Small intestine (tissue), 16 donors: ENCODE measurements at places on chromosomes 1 and 21. TPM values are rescaled to one million over a fixed set of nuclear protein-coding genes. Genes with fewer than 3 reads are reported as not detected.
A peak's percentile ranks its signal among the peaks of the same experiment; 100 is the strongest.

- peaks cover 6% of the 10 kb centered on the region for H3K27me3 ChIP-seq
- H3K36me3 ChIP-seq, result no peaks in the 10 kb centered on the region
- DNase-seq, result no peak
- H3K27ac ChIP-seq, result no peak overlapping the region
Observed at GRCh38 chr1:77400781-77401180, 119.0 kb downstream of the AK5 start.

GRCh38 chr1:32703479-32704291 is 1.1 kb upstream of the SYNC start:
- peak overlapping the region; percentile 62 for H3K27ac ChIP-seq
- peaks cover 7% of the 10 kb centered on the region for H3K27me3 ChIP-seq
- H3K4me3 ChIP-seq, result peak overlapping the region; percentile 56
- no peaks in the 10 kb centered on the region for H3K36me3 ChIP-seq

GRCh38 chr1:156682166-156682890 is 5.1 kb upstream of the NES start:
- H3K36me3 ChIP-seq, result no peaks in the 10 kb centered on the region
- no peak for DNase-seq
- peaks cover 23% of the 10 kb centered on the region for H3K27me3 ChIP-seq
- H3K4me3 ChIP-seq, result no peak overlapping the region
- H3K27ac ChIP-seq, result no peak overlapping the region
- no peaks in the 10 kb centered on the region for H3K4me1 ChIP-seq

DNA sequence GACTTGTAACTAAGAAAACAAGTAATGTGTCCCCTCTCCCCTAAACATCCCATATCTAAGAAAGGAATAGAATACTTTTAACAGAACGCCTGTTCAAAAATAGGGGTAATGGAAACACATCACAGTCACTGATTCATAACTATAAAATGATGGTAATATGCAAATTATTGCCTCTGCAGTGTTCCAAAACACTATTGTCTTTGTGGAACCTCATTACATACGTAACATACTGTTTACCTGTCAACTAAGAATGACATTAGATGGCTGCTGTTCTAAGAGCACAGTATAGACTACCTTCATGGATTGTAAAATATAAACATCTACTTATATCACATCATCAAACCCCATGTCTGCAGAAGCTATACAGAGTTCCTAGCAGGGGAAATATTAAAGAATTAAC is 3.4 kb upstream of the BCL2L15 start:
- DNase-seq, result no peak
- peaks cover 18% of the 10 kb centered on the region for H3K4me1 ChIP-seq
- H3K36me3 ChIP-seq, result peaks cover 5% of the 10 kb centered on the region
- no peaks in the 10 kb centered on the region for H3K27me3 ChIP-seq

- no peak for DNase-seq
- H3K36me3 ChIP-seq, result no peaks in the 10 kb centered on the region
- no peak overlapping the region for H3K27ac ChIP-seq
- no peaks in the 10 kb centered on the region for H3K27me3 ChIP-seq
- H3K4me1 ChIP-seq, result no peaks in the 10 kb centered on the region
Observed at GRCh38 chr1:153361480-153362109, 3.9 kb downstream of the S100A9 start.

GRCh38 chr1:203117611-203118575 is 9.6 kb upstream of the ADORA1 start:
- H3K27ac ChIP-seq, result no peak overlapping the region
- H3K4me1 ChIP-seq, result no peaks in the 10 kb centered on the region
- DNase-seq, result peak; percentile 26

Gene TRNAU1AP
- 17.0 TPM for polyA plus RNA-seq

Gene KRTAP19-3
- not detected for polyA plus RNA-seq

Gene PRAMEF7
- polyA plus RNA-seq, result not detected

Gene KCNH1
- 0.13 TPM for polyA plus RNA-seq
